ENCODE measurements at places on chromosomes 5 and 9. TPM values are rescaled to one million over a fixed set of nuclear protein-coding genes. Genes with fewer than 3 reads are reported as not detected.

IFNA2 gene
- not detected for polyA plus RNA-seq

RCL1 gene
- polyA plus RNA-seq = 6.9 TPM

GRCh38 chr9:106857811-106858470 is 5.0 kb upstream of the ZNF462 start:
- H3K27ac ChIP-seq = no peak overlapping the region
- H3K36me3 ChIP-seq = no peaks in the 10 kb centered on the region
- no peak overlapping the region for H3K4me3 ChIP-seq
- no peak for DNase-seq

- peaks cover 4% of the 10 kb centered on the region for H3K27me3 ChIP-seq
- no peak overlapping the region for H3K4me3 ChIP-seq
- H3K4me1 ChIP-seq = no peaks in the 10 kb centered on the region
- no peak for DNase-seq
Measured at GRCh38 chr9:88233091-88233490, 94.8 kb upstream of the SPATA31C2 start.

- H3K27ac ChIP-seq = no peak overlapping the region
- H3K36me3 ChIP-seq = no peaks in the 10 kb centered on the region
- H3K27me3 ChIP-seq = peaks cover 21% of the 10 kb centered on the region
- H3K4me1 ChIP-seq = no peaks in the 10 kb centered on the region
- DNase-seq = no peak
Measured at GRCh38 chr5:132019337-132019736, 7.9 kb upstream of the ACSL6 start.

Data from GM23248 (cell line).